ENCODE measurements at places on chromosomes 3 and 15. TPM values are rescaled to one million over a fixed set of nuclear protein-coding genes. Genes with fewer than 3 reads are reported as not detected.
A peak's percentile ranks its signal among the peaks of the same experiment; 100 is the strongest.

DNA sequence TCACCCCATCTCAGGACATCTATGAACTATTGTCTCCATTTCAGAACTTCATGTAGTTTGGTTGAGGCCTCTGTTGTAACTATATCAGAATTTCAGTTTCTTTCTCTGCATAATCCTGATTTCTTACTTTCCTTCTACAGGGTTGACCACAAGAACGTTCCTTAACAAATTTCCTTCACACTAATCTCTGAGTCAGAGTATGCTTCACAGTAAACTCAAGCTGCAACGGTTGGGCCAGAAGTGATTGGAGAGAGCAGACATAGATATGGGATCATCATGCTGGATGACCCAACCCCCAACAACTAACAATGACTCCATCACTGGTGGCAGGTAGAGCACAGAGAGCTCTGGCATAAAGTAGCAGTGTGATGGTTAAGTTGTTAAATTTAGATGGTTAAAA is 128.8 kb upstream of the OSTN start:
- no peak overlapping the region for H3K4me3 ChIP-seq
- no peaks in the 10 kb centered on the region for H3K36me3 ChIP-seq
- no peaks in the 10 kb centered on the region for H3K27me3 ChIP-seq

DNA sequence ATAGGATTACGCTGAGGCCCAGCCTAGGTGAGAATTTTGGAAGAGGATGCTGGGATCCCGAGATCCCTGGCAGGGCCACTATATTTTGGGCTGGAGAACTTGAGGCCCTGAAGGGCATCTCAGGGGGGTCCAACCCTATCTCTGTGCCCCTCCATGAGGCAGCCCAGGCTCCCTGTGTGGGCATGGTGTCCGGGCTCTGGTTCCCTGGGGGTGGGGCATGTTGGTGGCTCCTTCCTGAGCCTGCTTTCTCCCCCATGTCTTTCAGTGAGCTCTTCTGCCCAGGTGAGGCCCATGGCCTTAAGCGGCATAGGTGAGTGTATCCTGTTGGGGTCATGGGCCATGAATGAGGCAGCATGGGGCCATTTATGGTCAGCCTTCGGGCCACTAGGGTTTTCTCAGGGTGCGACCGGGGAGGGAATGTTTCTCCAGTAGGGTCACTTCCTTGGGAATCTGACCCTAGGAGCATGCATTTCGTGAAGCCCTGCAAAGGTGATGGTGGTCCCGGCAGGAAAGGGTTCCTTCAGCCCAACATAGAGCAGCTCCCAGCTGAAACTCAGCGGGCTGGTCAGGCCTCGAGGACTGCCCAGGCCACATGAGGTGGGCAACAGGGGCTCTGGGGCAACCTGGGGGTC is 191.3 kb downstream of the UBE3A start:
- H3K36me3 ChIP-seq: no peaks in the 10 kb centered on the region
- no peaks in the 10 kb centered on the region for H3K4me1 ChIP-seq
- DNase-seq: peak; percentile 0
- H3K4me3 ChIP-seq: no peak overlapping the region
- H3K27me3 ChIP-seq: no peaks in the 10 kb centered on the region

DNA sequence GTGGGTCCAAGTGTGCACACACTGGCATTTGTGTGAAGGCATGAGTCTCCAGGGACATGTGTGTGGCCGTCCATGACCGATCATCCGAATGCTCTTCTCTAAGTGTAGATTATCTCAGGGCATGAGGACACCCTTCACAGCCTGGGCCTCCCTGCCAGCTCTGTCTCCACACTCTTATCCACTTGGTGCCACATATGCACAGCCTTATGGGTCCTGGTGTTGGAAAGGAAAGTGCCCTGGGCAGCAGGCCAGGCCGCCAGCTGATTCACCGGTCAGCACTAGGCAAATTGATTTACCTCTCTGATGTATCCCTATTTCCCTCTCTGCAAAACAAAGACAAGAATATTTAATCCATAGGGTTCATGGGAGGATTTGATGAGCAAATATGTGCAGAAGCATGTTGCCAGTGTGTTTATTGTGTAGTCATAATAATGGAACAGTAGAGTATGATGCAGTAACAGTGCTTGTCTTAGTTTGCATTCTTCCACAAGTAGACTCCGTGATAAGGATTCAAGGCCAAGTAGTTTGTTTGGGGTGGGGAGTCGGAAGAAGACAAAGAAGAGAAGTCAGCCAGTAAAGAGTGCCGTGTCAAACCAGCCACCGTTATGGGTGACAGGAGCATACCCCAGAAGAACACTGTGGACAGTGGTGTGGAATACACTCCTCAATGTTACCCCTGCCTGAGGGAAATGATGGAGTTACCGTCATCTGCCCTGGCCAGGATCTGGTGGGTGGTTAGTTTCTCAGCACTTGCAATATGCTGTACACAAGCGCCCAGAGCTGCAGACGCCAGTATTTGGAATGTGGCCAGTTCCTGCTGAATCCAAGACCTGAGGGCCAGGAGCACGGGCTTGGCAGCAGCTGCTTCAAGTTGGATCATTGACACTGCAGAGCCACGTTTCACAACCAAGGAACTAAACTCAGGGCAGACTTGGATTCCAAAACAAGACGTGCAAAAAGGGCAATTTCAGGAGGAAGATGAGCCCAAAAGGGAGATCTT is 85.1 kb downstream of the MTHFS start:
- H3K4me3 ChIP-seq: no peak overlapping the region
- no peak overlapping the region for H3K27ac ChIP-seq
- H3K27me3 ChIP-seq: no peaks in the 10 kb centered on the region
- H3K36me3 ChIP-seq: no peaks in the 10 kb centered on the region
- H3K4me1 ChIP-seq: peaks cover 20% of the 10 kb centered on the region
- DNase-seq: peak; percentile 93

DNA sequence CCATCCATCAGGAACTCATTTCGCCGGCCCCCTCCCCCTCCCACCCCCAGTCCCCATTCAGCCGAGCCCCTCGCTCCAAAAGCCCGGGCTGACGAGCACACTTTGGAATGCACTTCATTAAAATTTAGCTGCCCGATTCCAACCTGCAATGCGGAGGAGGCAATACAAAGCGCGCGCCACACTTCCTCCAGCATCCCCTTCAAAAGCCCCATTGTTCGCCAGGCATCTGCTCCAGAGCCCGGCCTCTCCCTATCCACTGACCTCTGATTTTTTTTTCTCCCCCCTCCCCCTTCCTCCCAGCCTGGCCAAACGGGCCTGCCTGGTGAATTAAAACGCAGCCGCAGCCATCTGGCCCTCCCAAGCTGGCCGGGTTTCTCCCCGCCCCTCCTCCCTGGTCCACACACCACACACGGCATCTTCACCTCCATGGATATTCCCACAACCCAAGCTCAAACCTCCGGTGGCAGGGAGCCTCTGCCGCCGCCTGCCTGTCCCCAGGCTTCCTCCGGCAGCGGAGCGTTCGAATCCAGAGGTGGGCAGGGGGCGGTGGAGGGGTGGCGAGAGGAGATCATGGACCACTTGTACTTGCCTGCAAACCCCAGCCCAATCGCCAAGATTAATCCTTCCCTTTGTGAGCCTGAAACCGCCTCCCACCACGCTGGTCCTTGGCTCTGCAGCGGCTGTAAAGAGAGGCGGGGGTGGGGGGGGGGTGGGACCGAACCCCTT is 441.3 kb downstream of the MAGI1 start:
- no peak overlapping the region for H3K4me3 ChIP-seq
- peaks cover 11% of the 10 kb centered on the region for H3K4me1 ChIP-seq
- no peaks in the 10 kb centered on the region for H3K36me3 ChIP-seq
- peak; percentile 8 for DNase-seq
- H3K27me3 ChIP-seq: no peaks in the 10 kb centered on the region

- no peak overlapping the region for H3K4me3 ChIP-seq
- no peaks in the 10 kb centered on the region for H3K36me3 ChIP-seq
- H3K27ac ChIP-seq: no peak overlapping the region
- peaks cover 3% of the 10 kb centered on the region for H3K4me1 ChIP-seq
- no peaks in the 10 kb centered on the region for H3K27me3 ChIP-seq
- DNase-seq: no peak
These were observed 475.2 kb upstream of the EPHA3 start for GRCh38 chr3:88632226-88632625.

GRCh38 chr3:99172736-99173657 is 271.5 kb upstream of the DCBLD2 start:
- no peaks in the 10 kb centered on the region for H3K36me3 ChIP-seq
- H3K27ac ChIP-seq: no peak overlapping the region
- H3K27me3 ChIP-seq: no peaks in the 10 kb centered on the region

GRCh38 chr3:178629430-178630178 is 93.4 kb downstream of the KCNMB2 start:
- no peak overlapping the region for H3K27ac ChIP-seq
- no peaks in the 10 kb centered on the region for H3K36me3 ChIP-seq
- no peaks in the 10 kb centered on the region for H3K4me1 ChIP-seq
- peaks cover 3% of the 10 kb centered on the region for H3K27me3 ChIP-seq
- no peak for DNase-seq

GRCh38 chr3:184777566-184778356 is 34.2 kb upstream of the VPS8 start:
- no peak overlapping the region for H3K27ac ChIP-seq
- DNase-seq: peak; percentile 94
- H3K4me3 ChIP-seq: no peak overlapping the region
- H3K27me3 ChIP-seq: no peaks in the 10 kb centered on the region

- H3K27ac ChIP-seq: no peak overlapping the region
- no peaks in the 10 kb centered on the region for H3K4me1 ChIP-seq
- DNase-seq: peak; percentile 78
- no peak overlapping the region for H3K4me3 ChIP-seq
- H3K27me3 ChIP-seq: no peaks in the 10 kb centered on the region
These were observed 149.9 kb downstream of the IGSF11 start for GRCh38 chr3:118884748-118885206.

DNA sequence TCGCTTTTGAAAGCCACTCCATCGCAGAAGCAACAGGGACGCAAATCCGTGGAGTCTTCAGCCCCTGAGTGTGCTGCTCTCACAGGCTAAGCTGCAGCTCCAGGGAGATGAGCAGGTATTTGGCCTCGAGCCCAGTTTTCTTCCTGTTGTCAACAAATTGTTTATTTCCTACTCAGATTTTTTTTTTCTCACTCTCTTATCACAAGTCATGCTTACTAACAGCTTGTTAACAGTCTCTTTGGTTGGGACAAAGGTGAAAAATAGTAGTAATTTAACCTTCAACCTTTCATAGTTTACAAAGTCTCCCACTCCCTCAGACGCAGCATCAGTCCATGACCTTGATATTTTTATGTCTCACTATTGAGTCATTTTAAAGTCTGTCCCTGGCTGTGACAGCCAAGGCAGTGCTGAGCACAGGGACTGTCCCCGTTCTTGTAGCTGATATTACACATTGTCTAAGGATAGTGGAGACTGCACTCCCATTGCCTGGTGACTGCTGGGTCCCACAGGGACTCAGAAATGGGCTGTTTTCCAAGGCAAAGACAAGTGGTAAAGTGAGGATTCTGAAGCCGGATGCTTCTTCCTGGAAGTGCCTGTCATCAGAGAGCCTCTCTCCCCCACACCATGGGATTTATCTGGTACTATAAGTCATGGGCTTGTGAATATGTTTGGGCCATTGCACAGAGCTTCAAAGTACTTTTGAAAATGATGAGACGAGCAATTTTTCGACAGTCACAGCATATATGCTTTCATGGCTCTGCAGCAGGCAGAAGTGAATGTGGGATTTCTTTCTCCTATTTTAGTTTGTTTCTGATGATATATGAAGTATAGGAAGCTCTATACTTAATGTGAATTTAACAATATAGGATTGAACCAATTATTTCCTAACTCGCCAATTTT is 59.8 kb upstream of the UNC13C start:
- peaks cover 5% of the 10 kb centered on the region for H3K4me1 ChIP-seq
- H3K27ac ChIP-seq: peak overlapping the region; percentile 54
- H3K36me3 ChIP-seq: no peaks in the 10 kb centered on the region
- DNase-seq: peak; percentile 57

DNA sequence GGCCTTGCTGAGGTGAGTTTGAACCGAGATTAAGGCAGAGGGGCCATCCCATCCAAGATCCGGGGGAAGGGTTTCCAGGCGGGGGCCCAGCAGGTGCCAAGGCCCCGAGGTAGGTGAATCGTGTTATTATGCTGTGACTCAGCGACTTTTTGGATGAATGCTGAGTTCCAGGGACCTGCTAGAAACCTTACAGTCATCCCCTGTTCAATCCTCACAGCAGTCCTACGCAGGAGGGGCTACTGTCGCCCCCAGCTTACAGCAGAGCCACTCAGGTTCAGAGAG is 40.9 kb downstream of the DNAJB8 start:
- H3K4me1 ChIP-seq: peaks cover 7% of the 10 kb centered on the region
- H3K27ac ChIP-seq: no peak overlapping the region
- H3K4me3 ChIP-seq: no peak overlapping the region
- H3K27me3 ChIP-seq: no peaks in the 10 kb centered on the region
- no peaks in the 10 kb centered on the region for H3K36me3 ChIP-seq

- H3K27me3 ChIP-seq: no peaks in the 10 kb centered on the region
- H3K4me1 ChIP-seq: no peaks in the 10 kb centered on the region
- H3K27ac ChIP-seq: no peak overlapping the region
- no peaks in the 10 kb centered on the region for H3K36me3 ChIP-seq
These were observed 84.7 kb upstream of the GOLGA8J start for GRCh38 chr15:29998033-29998432.

GRCh38 chr15:88980498-88980897 is 67.3 kb upstream of the MFGE8 start:
- H3K4me1 ChIP-seq: peaks cover 5% of the 10 kb centered on the region
- H3K4me3 ChIP-seq: no peak overlapping the region
- no peak overlapping the region for H3K27ac ChIP-seq
- no peaks in the 10 kb centered on the region for H3K36me3 ChIP-seq
- DNase-seq: no peak

DNA sequence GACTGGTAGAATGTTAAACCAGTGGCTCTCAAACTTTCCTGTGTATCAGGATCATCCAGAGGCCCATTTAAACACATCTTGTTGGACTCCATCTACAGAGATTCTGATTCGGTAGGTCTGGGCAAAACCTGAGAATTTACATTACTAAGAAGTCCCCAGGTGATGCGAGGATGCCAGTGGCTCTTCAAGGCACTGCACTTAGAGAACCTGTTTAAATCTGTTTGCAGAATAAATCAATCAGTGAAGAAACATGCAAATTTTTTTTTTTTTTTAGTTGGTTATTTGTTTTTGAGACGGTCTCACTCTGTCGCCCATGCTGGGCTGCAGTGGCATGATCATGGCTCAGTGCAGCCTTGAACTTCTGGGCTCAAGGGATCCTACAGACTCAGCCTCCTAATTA is 117.7 kb upstream of the WNT5A start:
- H3K27ac ChIP-seq: no peak overlapping the region
- H3K36me3 ChIP-seq: no peaks in the 10 kb centered on the region
- no peaks in the 10 kb centered on the region for H3K27me3 ChIP-seq
- no peak overlapping the region for H3K4me3 ChIP-seq

The RASL12 gene
- total RNA-seq: 5.1 TPM

The CCR9 gene
- total RNA-seq: not detected

The IGDCC3 gene
- total RNA-seq: 1.5 TPM

The CCR2 gene
- 0.89 TPM for total RNA-seq

All from thyroid gland (tissue), 4 donors.